ENCODE measurements at places on chromosomes 7 and 10.
A peak's percentile ranks its signal among the peaks of the same experiment; 100 is the strongest.

GRCh38 chr7:155831807-155832524 lies 19.7 kb upstream of the SHH start:
- DNase-seq: no peak

GRCh38 chr7:80843018-80843677 lies 75.7 kb downstream of the SEMA3C start:
- DNase-seq: no peak

DNA sequence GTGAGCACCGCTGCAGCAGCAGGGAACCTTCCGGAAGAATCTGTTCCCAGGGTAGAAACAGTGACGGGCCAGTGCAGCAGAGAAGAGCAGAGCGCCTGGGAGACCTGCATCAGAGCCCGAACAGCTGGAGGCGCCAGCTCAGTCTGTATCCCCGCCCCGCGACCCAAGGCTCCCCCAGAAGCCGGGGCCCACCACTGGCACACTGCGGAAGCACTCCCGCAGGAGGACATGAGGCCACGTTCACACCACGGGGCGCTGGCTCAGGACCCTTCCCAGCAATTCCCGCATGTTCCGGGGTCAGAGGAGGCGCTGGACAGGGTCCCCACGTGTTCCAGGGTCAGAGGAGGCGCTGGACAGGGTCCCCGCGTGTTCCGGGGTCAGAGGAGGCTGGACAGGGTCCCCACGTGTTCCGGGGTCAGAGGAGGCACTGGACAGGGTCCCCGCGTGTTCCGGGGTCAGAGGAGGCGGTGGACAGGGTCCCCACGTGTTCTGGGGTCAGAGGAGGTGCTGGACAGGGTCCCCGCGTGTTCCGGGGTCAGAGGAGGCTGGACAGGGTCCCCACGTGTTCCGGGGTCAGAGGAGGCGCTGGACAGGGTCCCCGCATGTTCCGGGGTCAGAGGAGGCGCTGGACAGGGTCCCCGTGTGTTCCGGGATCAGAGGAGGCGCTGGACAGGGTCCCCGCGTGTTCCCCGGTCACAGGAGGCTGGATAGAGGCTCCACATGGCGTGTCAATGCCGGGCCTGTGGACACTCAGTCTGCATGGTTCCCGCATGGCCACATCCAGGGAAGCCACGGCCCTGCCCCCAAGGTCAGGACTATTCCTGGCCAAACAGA lies 117.6 kb downstream of the MAD1L1 start:
- DNase-seq: no peak

DNA sequence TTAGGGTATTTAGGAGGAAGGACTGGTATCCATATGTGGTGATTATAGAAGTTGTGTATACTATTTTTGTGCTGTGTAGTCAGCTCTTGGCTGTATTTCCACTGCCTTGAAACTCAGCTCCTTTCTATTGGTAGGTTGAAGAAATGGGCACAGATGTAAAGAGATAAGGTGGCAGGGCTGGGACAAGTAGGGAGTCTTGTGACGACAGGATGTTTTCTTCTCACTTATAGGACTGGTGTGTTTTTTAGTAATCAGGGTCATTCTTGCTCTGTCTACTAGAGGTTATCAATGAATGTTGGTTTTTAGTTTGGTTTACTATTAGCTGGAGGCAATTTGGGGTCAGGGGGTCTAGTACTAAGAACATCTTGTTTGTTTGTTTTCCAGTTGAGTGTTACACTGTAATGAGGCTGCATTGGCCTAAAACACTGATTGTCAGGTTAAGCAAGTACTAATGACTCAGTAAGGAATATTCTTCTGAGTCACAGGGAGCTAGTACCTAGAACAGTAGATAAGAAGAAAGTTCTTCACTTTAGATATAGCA lies 11.8 kb downstream of the UBN2 start:
- no peak for DNase-seq

DNA sequence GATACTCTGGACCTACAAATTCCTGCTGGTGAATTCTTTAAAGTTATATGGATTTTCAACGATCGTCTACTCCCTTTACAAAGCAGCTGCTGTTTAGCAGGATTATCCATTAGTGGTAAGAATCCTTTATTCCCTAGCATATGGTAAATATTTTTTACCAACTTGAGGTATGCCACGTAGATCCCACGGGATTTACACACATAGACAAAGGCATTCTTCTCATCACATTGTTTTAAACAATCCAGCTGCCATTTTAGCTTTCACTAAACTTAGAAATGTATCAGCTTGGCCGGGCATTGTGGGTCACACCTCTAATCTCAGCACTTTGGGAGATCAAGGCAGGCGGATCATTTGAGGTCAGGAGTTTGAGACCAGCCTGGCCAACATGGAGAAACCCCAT lies 148.0 kb upstream of the SH2B2 start:
- DNase-seq: no peak

DNA sequence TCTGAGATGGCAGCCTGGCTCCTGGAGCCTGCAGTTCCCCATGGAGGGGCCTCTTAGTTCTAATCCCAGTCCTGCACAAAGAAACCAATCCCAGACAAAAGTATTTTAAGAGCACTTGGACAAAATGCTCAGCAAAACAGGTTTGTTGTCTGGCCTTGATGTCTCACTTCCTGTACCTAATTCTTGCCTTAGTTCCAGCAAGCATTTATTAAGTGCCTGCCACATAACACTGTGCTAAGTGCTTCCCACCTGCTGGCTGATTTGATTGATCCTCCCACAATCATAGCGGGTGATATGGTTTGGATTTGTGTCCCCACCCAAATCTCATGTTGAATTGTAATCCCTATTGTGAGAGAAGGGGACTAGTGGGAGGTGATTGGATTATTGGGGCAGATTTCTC lies 65.7 kb upstream of the HABP2 start:
- DNase-seq: no peak

GRCh38 chr7:43509906-43510305 lies 73.0 kb upstream of the STK17A start:
- no peak for DNase-seq

- no peak for DNase-seq
Measured at GRCh38 chr7:70131817-70132216, 533.5 kb downstream of the AUTS2 start.

DNA sequence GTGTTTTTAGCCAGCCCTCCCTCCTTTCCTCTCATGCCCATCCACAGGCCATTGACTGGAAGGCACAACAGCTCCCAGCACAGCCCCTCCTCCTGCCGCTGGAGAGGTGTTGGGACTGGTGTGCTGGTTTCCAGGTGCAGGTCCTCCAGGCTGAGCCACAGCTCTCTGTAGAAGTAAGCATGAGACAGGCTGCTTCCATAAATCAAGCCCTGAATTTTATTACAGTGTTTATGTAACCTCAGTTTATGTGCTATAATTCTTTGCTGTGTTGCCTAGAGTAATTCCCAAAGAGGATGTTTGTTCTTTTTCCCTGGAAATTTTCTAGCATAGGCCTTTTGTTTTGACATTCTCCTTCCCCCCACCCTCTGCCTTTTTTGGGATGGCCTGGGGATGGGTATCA lies 445.8 kb downstream of the AUTS2 start:
- DNase-seq: no peak

DNA sequence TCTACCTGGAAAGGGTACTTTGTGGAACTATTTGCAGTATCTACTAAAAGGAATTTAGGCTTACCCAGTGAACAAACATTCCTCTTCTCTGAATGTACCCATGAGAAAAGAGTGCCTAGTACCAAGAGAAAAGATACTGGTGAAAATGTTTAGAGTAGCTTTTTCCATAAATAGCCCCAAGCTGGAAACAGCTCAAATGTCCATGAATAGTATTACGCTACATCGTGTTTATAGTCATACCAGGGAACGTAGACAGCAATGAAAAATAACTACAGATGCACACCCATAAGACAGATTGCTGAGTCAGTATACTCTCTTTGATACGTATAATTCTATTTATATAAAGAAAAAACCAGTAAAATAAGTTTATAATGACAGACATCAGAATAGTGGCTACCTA lies 285.9 kb downstream of the KLF6 start:
- no peak for DNase-seq

GRCh38 chr10:43041422-43042342 lies 35.2 kb upstream of the RET start:
- no peak for DNase-seq

DNA sequence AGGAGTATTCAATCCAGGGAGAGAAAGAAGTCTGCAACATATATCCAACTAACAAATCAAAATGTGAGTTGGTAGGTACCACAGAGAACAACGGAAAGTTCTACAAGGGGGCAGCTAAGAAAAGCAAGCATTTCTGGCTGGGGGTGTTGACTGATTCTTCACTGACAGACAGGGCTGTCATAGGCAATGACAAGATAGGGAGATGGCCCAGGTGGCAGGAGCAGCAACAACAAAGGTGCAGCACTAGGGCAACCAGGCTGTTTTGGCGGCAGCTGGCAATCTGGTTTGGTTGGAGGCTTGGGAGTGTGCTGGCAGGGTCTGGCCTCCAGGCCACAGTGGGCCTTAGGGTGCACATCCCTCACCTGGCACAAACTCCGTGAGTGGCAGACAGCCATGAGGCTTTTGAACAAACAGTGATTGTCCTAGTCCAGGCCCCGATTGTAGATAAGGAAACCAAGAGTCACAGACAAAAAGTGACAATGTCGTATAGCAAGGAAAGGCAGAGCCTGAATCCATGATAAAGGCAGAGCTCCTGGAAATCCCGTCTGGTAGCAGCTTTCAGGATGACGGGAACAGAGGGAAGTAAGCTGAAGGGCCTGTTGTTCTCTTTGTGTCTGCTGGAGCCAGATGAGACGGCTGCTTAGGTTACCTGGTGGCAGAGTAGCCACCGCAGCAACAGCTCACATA lies 28.4 kb downstream of the DPCD start:
- no peak for DNase-seq

DNA sequence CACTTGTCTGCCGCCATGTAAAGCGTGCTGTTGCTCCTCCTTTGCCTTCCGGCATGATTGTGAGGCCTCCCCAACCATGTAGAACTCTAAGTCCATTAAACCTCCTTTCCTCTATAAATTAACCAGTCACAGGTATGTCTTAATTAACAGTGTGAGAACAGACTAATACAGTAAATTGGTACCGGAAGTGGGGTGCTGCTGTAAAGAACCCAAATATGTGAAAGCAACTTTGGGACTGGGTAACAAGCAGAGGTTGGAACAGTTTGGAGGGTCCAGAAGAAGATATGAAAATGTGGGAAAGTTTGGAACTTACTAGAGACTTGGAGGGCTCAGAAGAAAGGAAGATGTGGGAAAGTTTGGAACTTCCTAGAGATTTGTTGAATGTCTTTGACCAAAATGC lies 106.8 kb upstream of the DIP2C start:
- DNase-seq: no peak

DNA sequence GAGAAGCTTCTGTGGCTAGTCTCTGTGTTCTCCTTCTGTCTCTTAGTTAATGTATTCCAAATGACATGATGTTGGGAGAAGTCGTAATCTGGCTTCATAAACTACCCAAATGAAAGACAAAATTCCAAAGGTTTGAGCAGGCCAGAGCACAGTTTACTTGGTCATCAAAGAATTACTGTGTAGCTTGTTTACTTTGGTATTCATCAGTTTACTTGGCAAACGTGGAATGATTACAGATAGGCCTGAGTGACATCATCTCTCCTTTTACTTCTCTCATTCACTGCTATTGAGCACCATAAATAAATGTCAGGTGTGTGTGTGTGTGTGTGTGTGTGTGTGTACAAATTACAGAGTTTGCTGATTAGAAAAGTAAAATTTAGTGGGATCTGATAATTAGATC lies 327.3 kb downstream of the PHTF2 start:
- DNase-seq: no peak

DNA sequence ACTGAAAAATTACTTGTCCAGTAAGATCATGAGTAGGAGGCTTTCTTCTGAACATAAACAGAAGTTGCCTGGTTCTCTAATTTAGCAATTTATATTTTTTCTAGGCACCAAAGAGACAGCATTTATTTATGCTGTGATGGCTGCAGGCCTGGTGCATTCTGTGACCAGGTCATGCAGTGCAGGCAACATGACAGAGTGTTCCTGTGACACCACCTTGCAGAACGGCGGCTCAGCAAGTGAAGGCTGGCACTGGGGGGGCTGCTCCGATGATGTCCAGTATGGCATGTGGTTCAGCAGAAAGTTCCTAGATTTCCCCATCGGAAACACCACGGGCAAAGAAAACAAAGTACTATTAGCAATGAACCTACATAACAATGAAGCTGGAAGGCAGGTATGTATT lies 2.8 kb downstream of the WNT16 start:
- DNase-seq: no peak

- no peak for DNase-seq
Measured at GRCh38 chr7:88432301-88432700, 125.6 kb upstream of the STEAP4 start.

DNA sequence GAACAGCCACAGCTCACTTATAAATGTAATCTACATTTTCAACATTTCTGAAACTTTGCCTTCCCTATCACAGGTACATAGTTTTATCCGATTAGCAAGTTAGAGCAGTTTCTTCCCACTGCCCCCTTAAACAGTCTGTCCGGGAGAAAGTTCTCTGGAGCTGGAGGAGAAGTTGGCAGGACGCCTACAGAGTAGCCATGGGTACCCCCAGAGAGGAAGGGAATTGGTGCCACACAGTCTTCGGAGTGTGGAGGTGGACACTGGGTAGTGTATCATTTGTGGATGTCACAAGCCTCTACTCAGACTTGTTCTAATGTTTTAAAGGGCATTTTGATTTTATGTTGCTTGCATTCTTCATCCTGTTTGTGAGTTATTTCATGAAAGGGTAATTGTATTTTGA lies 39.0 kb downstream of the TAF3 start:
- no peak for DNase-seq

DNA sequence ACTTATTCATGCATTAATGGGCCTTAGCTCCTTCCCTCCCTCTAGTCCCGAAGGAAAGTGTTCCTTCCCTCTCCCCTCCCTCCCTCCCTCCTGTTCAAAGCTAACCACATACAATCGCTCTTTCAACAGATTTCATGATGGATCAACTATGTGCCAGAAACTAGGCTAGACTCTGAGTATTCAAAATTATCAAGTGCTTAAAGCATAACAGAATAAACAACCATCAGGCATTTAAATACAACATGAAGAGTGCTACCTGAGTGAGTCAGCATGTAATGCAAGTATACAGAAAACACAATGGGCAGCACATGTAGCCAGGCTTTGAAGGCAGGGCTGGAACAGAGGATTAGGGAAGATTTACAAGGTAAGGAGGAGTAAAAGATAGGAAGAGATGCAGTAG lies 11.3 kb downstream of the CHCHD3 start:
- no peak for DNase-seq

GRCh38 chr7:44978511-44979366 lies at the start of gene MYO1G:
Gene MYO1G, minus strand, starts transcription at chr7:44979015. Its CDS starts 54 bp downstream, at chr7:44978961.
- DNase-seq: peak; percentile 68

DNA sequence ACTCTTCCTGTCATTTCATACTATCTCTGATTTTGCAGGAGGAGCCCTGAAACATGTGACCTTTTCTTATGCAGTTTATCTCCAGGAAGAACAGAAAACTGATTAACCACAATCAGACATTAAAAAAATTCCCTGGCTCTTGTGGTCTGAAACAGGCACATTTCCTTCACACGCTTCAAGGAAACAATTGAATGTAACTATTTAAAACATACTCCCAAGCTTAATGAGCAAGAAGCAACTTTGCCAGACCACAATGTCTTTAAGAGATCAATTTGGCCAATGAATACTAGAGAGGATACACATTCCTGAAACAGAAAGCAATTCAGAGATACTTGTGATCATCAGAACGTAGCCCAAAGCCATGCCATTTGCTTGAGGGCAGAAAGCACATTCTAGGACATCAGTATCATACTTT lies 65.8 kb downstream of the PIP4K2A start:
- DNase-seq: no peak
